ENCODE measurements at places on chromosomes 3 and 15.
A peak's percentile ranks its signal among the peaks of the same experiment; 100 is the strongest.

DNA sequence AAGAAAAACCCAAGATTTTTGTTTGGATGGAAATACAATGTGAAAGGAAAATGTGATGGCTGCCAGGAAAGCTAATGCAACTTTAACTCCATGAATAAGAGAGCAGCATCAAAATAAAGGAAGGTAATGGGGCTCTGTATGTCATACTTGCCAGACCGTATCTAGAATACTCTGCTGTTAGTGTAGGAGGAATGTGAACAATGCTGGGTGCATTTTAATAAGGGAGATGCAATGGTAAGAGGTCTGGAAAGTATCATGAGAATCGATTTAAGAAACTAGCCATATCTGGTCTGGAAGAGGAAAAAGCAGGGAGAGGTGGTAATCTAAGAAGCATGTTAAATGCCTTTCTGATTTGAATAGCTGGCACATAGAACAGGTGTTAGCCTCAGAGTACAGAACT is 239.6 kb downstream of the GBE1 start:
- no peak for DNase-seq

DNA sequence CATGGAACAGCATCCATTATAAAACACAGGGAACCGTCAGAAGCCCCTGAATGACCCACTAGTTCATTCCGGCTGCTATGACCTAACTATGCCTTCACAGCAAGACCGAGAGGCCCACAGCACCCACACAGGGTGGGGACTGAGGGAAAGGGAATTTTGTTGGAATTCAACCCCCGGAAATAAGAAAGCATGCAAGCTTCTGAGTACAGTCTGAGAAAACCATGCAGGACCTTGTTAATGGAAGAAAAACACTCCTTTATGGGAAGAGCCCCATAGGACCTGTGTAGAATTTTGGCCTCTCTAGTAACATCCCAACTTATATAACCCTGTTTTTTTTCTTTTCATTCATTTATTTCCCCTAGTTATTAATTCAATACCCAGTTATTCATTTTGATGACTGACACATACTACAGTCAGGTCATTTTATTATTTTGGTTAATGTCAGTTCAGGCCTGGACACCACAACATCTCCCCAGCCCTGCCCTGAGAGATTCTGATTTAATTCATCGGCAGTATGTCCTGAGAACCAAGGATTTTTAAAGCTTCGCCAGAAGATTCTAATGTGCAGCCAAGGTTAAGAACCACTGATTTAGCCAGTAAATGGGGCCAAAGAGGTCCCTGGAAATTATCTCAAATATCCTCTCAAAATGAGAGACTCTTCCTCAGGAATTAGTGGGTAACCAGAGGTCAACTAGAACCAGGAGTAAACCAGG is 231.6 kb upstream of the GOLGA6L4 start:
- no peak for DNase-seq

DNA sequence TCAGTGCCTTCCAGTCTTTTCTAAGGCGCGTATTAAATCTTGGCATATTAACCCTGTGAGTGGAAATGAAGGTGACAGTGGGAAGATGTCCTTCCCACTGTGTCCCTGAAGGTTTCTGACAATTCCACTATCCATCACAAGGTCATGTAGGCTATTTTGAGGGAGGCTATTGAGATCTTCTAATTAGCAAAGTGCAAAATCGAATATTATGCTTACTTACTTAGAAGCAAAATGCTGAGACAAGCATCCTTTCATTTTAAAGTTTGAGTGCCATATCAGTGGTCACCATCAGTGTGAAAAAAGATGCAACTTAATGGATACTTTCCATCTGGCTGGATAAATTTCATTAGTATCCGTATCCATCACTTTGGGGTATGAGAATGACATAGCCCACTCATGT is 77.6 kb downstream of the COL6A5 start:
- no peak for DNase-seq

- no peak for DNase-seq
These were observed 439.0 kb downstream of the NTRK3 start for GRCh38 chr15:87817553-87817952.

DNA sequence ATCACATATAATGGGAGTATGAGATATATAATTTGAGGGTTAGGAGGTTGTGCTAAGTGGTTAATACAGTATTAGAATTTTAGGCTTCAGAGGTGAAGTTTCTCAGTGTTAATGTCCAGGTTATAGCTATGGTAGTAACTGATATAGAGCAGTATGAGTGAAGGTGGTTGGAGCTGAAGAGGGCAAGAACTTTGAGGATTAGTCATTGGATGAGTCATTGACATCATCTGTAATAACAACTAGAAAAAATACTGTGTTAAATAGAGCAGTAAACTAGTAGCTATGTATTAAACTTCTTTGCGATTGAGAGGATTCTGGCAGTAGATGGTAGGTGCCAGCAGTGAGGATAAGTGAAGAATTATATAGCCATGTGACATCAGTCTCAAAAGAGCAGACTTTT is 47.5 kb upstream of the EIF3J start:
- DNase-seq = no peak

DNA sequence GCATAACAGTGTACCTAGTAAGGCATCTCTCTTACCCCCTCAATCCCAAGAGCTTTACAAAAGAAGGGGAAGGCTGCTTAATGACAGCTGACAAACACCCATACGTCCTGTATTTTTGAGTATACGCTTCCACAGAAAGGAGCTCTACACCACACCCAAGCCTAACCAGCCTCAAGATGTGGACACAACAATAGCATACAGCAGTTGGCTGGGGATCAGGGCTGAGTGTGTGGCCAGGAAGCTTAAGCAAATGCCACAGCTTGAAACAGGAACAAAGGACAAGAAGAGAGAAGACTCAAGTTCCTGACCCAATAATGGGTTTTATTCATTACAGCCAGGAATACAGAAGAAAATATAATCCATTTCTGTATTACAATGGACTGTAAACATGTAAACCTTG is 6.9 kb downstream of the HEXA start:
- no peak for DNase-seq

- DNase-seq = no peak
These were observed 110.6 kb upstream of the ARPP21 start for GRCh38 chr3:35528728-35529127.

GRCh38 chr15:68951813-68952212 is 21.5 kb downstream of the SPESP1 start:
- no peak for DNase-seq

GRCh38 chr3:141109751-141110150 is 58.6 kb downstream of the SPSB4 start:
- DNase-seq = no peak

DNA sequence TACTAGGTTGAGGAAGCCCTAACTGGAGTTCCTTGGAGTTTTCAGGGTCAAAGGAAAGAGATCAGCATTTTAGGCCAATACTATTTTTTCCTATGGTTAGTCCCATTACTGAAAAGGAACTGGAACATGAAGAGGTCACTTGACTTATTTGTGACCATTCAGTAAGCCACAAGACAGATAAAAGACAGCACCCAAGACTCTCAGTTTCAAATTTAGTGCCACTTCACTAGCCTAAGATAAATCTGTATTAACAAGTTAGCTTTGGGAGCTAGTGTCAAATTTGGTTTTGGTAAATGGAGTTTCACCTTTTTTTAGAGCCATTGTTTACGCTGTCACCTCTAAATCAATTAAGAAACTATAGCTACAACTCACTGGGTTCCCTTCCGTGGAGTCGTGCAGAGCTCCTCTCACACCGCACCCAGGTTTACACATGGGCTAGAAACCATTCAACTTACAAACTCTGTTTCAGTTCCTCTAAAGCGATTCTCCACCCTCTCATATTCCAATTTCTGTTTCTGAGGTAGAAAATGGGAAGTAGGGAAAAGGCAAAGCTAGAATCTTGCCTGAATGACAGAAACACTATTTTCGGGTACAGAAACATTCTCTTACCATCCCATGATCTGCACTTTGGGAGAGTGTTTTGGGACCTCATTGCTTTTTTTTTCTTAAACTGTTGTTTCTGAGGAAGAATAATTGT is 14.4 kb downstream of the CCDC32 start:
- DNase-seq = no peak

DNA sequence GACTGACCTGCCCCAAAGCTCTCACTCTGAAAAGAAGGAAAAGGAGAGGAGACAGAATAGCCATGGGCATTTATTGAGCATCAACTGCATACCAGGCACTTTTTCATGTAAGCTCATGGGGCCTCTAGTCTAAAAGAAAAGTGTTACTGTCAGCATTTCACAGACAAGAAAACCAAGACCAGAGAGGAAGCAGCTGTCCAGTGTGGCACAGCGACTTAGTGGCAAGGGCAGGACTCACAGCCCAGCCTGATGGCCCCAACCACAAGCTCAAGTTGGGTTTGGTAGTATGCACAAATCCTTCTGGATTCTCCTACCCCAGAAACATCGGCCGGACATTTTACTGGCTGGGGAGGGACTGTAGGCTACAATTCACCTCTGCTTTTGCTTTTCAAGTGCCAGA is 5.8 kb downstream of the EFCC1 start:
- no peak for DNase-seq

GRCh38 chr3:120795017-120795648 is 52.6 kb downstream of the GTF2E1 start:
- peak; percentile 62 for DNase-seq

GRCh38 chr3:152183473-152183872 is 85.3 kb upstream of the MBNL1 start:
- DNase-seq = no peak

DNA sequence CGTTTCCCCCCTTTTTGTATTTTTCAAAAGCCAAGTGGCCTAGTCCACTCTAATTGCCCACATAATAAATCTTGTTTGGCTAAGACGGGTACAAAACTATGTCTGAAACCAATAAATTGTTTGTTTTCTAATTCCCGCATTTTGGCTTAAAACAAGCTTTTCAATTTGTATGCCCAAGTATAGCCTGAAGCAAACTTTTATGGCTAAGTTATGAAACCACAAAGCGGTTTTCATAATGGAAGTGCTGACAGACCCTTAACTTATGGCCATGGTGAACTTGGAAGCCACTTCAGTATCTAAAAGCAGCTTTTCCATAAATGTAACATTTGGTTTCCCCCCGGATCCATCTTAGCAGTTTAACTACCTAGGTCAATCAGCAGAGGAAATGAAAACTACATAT is 29.9 kb upstream of the POLR2M start:
- DNase-seq = no peak

All from stimulated activated CD4-positive, alpha-beta T cell treated with anti-CD3 and anti-CD28 coated beads, Interleukin-15, amount 100 ng/mL, for 1 hour (primary cell).